ENCODE measurements at places on chromosomes 7 and 10. TPM values are rescaled to one million over a fixed set of nuclear protein-coding genes. Genes with fewer than 3 reads are reported as not detected.

DNA sequence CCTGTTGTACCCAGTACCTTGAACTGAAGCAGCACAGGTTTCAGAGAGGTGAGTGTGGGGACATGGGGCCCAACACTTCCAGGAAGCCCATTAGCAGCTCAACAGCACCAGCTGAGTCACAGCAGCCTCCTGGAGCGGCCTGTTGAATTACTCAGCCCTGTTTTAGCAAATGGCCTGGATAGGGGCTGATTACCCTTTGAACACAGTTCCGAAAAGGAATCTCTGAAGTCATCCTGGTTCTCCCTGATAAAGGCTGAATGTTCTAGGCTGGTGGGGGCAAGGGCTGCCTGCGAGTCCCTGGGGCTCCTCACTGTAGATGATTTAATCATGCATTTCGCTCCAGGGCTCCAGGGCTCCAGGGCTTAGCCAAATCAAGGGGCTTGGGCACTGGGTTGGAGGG, 287.5 kb downstream of the GRID1 start:
- no peak for DNase-seq

Gene OR6B1
- polyA plus RNA-seq, result not detected

DNA sequence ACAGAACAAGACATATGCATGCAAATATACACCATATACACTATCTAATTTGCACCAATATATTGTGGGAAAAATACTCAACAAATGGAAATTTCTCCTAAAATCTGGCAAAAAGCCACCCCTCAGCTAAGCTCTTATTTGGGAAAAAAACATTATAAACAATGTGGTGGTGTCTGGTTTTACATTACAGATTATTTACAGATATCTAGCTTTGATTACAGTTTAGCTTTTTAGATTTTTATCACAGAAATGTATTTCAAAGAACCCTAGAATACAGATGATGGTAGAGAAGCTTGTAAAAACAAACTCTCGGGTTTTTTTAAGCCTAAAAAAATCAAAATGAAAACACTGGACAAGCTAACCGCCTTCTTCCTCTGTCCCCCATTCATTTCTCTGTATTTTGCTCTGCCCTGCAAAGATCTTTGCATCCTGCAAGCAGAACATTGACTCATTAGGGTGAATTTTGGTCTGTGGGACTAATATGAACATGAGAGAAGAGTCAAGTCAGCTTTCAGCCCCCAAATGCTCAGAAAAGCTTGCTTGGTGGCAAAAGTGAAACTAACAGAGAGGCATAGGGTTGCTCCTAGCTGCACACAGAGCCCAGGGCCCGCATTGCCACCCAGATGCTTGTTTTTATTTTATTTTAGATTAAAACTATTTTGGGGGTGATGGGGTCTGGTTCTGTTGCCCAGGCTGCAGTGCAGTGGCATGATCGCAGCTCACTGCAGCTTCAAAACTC, 88.8 kb upstream of the LYZL1 start:
- no peak for DNase-seq

Gene SERPINE1
- 1.4 TPM for polyA plus RNA-seq

DNA sequence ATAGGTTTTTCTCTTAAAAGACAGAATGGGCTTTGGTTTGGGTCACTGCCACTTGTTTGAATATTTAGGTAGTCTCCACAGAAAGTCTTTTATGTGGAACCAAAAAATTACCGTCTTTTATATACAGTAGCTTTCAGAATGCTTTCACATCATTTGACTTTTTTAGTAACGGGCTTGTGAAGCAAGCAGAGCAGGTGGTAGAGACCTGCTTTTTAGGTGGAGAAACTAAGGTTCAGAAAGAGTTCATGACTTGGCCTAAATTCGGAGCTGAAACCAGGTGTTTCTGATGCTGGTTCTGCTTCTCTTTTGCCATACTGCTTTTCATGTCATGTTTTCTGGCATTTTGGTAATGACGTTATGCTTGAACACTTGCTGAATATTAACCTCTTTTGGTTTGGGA, 36.3 kb downstream of the GARS1 start:
- DNase-seq, result no peak

Gene CALY
- polyA plus RNA-seq, result 0.38 TPM

DNA sequence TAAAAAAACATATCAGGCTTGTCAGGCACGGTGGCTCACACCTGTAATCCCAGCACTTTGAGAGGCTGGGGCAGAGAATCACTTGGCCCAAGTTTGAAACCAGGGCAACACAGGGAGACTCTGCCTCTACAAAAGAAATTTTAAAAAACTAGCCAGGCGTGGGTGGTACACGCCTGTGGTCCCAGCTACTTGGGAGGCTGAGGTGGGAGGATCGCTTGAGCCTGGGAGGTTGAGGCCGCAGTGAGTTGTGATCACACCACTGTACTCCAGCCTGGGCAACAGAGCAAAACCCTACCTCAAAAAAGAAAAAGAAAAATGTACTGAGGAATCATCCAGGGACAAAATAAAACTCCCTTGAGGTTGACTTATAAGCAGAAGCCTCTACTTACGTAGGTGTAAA, 149.9 kb upstream of the KLF14 start:
- DNase-seq, result no peak

DNA sequence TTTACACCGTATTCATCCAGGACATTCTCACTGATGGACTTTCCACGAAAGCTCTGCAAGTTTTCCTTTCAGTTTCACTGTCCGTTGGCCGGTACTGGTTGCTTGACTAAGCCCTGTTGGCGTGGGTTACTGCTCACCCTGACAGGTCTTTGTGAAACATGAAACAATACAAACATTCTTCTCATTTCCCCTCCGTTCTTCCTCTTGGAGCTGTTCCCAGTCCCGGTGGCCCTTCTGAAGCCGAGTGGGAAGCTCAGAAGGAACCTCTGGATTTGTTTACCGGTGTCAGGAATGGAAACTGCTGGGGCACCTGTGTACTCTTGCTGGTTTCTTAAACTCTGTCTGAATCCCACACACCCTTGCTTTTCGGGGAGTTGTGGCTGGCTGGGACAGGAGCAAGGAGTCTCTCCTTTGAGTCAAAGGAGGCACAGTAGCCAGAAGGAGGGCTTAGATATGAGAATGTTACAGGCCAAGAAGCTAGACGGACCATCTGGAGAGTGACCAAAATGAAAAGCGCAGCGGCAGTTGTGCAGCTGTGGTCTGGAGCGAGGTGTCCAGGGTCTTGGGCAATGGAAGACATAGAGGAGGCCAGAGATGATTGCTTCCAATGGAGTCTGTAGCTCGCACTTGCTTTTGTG, 45.7 kb downstream of the LYZL2 start:
- DNase-seq, result peak; percentile 28

Gene ZNF503
- 94.6 TPM for polyA plus RNA-seq

DNA sequence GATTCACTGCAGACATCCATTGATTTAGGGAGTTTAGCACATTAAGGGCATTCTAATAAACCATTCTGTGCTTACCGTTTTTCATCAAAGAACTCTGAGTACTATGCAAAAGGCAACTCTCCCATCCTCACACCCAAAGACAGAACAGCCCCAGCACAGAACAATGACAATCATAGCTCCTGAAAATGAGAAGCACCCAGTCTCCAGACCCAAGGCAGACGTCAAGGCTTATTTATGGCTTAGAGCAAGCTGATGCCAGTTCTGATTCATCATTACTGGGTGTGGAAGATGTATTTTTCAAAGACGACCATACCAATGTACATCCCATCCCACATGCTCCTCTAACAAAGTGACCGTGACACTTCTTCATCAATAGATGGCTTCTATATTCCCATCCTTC, 67.6 kb downstream of the OSBPL3 start:
- DNase-seq, result no peak

- DNase-seq, result peak; percentile 29
Observed at GRCh38 chr7:111486472-111487142, 75.7 kb downstream of the IMMP2L start.

Gene CNPY1
- polyA plus RNA-seq, result not detected

Gene RAB19
- 2.5 TPM for polyA plus RNA-seq

Gene HEPACAM2
- polyA plus RNA-seq, result 6.5 TPM

Gene SHLD2
- 39.3 TPM for polyA plus RNA-seq

All from right renal pelvis (tissue), 4 donors.